ENCODE measurements at places on chromosomes 4 and X.
A peak's percentile ranks its signal among the peaks of the same experiment; 100 is the strongest.

- DNase-seq = no peak
Measured at GRCh38 chrX:25003066-25003849, 12.5 kb downstream of the ARX start.

DNA sequence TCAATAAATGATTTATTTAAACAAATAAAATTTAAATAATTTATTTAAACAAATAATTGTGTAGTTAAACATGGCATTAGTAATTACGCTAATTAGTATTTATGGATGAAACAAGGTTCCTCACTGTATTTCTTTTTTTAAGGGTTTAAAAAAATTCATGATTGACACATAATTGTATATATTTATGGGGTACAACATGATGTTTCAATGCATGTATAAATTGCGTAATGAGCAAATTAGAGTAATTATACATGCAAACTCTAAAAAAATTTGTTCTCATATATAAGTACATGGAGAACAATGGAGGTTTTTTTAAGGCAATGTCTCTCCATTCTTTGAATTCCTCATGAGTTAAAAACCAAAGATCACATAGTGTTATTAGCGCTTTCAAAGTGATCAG lies 115.7 kb upstream of the KLF3 start:
- no peak for DNase-seq

- DNase-seq = no peak
Measured at GRCh38 chrX:129661369-129661768, 6.6 kb upstream of the APLN start.

DNA sequence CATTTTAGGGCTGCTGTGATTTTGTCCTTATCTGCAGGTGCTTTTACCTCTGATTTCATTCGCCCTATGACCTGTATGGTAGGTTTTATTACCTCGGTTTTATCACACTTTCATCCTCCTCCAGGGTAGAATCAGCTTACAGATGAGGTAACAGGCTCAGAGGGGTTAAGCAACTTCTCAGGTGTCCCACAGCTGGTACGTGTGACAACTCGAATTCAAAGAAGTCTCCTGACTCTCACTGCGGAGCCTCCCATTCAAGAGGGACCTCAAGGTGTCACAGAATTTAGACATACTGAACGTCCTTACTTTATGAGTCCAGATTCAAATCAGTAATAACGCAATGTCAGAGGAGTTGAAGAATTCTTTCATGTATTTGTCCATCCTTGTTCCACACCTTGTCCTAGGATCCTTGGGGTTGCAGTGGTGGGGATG lies 12.5 kb upstream of the KIAA0232 start:
- no peak for DNase-seq

- no peak for DNase-seq
Measured at GRCh38 chrX:38652934-38653442, 91.6 kb downstream of the TSPAN7 start.

DNA sequence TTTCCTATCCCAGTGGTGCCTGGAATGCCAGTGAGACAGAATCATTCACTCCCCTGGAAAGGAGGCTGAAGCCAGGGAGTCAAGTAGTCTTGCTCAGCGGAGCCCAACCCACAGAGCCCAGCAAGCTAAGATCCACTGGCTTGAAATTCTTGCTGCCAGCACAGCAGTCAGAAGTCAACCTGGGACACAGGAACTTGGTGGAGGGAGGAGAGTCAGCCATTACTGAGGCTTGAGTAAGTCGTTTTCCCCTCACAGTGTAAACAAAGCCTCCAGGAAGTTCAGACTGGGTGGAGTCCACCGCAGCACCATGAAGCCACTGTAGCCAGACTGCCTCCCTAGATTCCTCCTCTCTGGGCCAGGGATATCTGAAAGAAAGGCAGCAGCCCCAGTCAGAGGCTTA lies 283.2 kb upstream of the CPEB2 start:
- no peak for DNase-seq

DNA sequence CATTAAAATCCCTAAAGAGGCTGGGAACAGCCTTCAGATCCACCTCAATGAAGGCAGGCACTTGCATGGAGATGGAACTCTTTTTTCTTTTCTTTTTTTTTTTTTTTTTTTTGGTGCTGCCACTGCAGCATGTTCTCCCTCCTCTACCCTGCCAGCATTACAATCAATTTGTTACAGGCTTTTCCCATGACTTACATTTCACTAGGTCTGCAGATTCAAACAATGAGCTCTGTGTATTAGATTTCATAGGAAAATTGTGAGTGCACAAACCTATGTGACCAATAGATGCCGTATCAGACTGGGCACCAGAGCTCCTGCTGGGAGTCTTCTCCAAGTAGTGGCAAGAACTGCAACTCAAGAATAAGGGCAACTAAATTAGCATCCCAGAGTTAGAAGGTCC lies 63.8 kb upstream of the GABRQ start:
- no peak for DNase-seq

GRCh38 chrX:153582896-153583295 lies 16.0 kb downstream of the CCNQ start:
- DNase-seq = peak; percentile 61

DNA sequence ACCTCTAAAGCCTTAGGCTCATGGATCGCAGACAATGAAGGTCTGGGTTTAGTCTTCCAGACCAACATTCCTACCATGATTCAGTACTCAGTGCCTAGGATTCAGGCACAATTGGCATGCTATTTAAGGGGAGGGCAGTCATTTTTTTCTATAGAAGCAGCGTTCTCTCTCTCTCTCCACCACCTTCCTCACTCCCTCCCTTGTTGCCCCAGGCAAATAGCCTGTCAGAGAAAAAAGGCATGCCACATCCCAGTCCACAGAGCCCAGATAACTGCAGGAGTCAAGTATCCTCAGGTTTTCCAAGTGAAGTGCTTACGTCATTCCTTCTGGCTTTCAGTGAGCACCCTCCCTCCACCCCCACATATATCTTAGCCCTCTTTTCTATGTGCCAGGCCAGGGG lies 533.0 kb downstream of the BCOR start:
- DNase-seq = no peak

DNA sequence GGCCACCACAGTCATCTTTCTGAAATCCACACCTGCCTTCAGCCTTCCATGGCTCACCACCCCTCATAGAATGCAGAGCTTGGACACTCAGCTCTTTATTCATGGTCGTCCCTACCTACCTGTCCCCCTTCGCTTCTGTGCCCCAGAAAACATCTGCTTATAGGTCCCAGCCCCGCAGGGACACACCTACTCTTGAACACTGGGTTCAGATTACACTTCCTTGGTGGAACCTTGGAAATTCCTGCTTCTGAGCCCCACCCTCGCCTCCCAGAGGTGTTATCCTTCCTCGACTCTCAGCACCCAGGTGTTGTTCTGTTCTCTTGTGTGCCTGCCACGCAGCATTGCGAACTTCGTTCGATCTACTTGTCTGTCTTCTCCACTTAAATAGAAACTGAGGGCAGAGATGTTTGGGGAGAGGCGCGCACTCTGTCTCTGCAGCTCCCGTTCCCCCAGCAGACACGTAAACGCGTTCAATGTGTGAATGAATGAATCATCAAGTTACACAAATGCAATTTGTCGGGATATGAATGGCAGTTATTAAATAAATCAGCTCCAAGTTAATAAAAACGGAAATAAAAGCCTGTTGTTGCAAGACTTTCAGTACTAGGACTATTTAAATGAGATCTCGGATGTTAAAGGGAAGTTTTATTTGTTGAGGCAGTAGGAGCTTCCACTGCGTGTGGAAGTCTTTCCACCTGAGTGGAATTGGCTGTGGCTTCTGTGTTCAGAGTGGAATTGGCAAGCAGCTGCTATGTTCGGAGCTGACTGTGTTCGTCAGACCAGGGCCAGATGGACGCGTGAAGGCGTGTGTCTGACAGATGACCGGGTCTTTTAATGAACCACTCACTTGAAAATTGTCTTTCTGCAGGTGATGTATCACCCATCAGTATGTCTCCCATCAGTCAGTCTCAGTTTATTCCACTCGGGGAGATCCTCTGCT lies 95.6 kb downstream of the STOX2 start:
- no peak for DNase-seq

DNA sequence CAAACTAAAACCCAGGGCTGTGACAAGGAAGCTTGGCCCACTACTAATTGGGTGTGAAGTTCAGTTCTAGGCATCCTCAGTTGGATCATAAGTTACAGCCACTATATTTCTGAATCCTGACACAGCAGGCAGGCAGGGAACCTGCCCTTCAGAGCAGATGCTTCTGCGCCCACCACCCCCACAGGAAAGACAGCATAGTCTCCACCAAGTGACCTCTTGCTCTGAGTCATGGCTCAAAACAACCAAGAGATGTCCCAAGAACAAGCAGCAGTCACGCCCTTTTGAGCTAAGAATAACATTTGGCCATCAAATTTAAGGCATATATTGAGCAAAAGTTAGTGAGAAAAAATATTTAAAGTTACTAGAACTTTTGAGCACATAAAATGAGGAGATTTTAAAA lies 170.7 kb upstream of the SMARCAD1 start:
- DNase-seq = no peak

- DNase-seq = no peak
Measured at GRCh38 chrX:46686003-46686645, 72.8 kb downstream of the SLC9A7 start.

DNA sequence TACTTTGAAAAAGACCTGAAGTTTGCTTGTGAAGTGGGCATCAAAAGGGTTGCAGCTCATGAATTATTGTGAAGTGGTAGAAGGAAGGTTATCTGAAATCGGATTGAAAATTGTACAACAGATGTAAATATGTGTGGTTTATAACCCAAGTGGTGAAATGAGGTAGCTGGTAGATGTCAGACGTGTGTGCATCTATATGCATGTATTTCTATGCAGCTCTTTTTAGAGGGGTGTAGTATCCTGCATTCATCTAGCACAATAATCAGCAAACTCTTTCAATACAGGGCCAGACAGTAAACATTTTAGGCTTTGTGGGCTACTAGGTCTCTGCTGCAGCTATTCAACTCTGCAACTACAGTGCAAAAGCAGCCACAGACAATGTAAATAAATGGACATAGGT lies 9.4 kb downstream of the ATRX start:
- DNase-seq = no peak

GRCh38 chrX:53073115-53073586 lies 9.0 kb upstream of the TSPYL2 start:
- no peak for DNase-seq

GRCh38 chrX:46040001-46040400 lies 505.2 kb downstream of the ZNF674 start:
- DNase-seq = no peak

GRCh38 chrX:132369617-132370326 lies 119.1 kb downstream of the MBNL3 start:
- DNase-seq = no peak

DNA sequence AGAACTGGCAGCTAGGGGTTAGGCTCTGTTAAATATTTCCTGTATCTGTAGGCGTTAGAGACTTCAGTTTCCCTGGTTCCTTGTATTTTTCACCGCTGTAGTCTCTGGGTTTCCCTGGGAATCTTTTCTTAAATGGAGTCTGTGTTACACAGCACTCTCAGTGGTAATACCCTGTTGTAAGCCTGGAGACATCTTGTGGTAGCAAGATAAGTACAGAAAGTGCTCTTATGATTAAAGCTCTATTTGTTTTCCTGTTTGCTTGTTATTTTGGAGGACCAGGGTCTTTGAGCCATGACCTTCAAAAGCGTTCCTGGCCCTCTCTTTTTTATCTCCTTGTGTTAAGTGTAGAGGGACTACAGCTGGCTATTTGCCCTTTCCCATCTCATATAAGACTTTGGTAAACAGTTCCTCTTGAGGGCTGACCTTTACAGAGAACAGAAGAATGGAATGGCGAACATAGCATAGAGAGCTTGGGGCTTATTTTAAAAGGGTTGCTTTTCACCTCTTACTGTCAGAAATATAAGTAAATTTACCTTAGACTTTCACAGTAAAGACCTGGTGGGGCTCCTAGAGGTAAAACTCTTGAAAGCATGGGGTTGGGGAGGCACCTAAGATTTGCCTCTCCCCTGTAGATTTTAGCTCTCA lies 782.5 kb downstream of the FAT4 start:
- no peak for DNase-seq

GRCh38 chrX:40273356-40274050 lies 175.7 kb upstream of the BCOR start:
- DNase-seq = no peak

- DNase-seq = no peak
Measured at GRCh38 chr4:95949136-95949765, 109.4 kb downstream of the PDHA2 start.

GRCh38 chr4:67446811-67447210 lies 98.5 kb downstream of the CENPC start:
- DNase-seq = no peak

GRCh38 chr4:82124365-82124764 lies 249.4 kb downstream of the HNRNPD start:
- DNase-seq = no peak

GRCh38 chr4:106039796-106040195 lies 144.5 kb downstream of the NPNT start:
- DNase-seq = no peak

GRCh38 chr4:17664755-17665154 lies 50.3 kb downstream of the MED28 start:
- no peak for DNase-seq

DNA sequence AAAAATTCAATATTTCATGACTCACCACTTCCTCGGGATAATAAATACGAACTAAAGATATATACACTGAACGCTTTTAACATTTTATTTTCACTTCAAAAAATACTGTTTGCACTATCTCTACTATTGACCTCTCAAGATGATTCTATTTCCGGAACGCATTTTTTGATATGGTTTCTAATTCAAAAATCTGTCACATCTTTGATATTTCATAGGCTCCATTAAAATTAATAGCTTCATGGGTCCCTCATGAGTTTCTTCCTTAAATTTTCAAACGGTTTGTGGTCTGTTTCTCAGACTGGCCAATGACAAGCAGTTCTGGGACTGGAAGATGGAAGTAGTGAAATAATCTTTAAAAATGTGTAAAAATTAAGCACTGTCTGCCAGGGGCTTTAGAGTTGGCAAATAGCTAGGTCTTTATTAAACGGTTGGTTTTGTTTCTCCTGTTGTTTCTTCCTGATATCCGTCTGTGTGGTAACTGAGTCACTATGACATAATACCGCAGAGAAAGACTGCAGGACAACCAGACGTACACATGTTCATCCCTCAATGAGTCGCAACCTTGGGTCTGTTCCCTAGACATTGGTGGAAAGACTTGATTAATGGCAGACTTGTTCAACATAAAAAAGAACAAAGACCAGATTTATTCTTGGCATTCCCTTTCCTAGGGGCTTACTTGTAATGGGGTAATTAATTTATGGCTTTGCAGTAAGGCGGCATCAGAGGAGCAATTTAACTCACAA lies 133.8 kb downstream of the PALLD start:
- DNase-seq = no peak

- peak; percentile 63 for DNase-seq
Measured at GRCh38 chr4:182938205-182938645, 21.0 kb upstream of the DCTD start.

GRCh38 chrX:41739871-41740270 lies 15.9 kb downstream of the GPR82 start:
- DNase-seq = no peak
